ENCODE measurements at places on chromosomes 3 and 15. TPM values are rescaled to one million over a fixed set of nuclear protein-coding genes. Genes with fewer than 3 reads are reported as not detected.
A peak's percentile ranks its signal among the peaks of the same experiment; 100 is the strongest.

CD200R1L gene
- total RNA-seq = not detected

DPH6 gene
- 10.6 TPM for total RNA-seq

TAGLN3 gene
- 0.72 TPM for total RNA-seq

ACSBG1 gene
- total RNA-seq = 0.13 TPM

CKMT1B gene
- total RNA-seq = 12.8 TPM

VEPH1 gene
- total RNA-seq = 10.3 TPM

EFCC1 gene
- total RNA-seq = 15.9 TPM

SLC12A1 gene
- total RNA-seq = not detected

CRABP1 gene
- total RNA-seq = 3.3 TPM

LIPH gene
- total RNA-seq = 2.5 TPM

ITIH4 gene
- total RNA-seq = 8.2 TPM

MUSTN1 gene
- total RNA-seq = 1.1 TPM

FOXB1 gene
- 6.7 TPM for total RNA-seq

GRCh38 chr15:39181940-39182339 is 398.9 kb upstream of the THBS1 start:
- no peak for DNase-seq

DNA sequence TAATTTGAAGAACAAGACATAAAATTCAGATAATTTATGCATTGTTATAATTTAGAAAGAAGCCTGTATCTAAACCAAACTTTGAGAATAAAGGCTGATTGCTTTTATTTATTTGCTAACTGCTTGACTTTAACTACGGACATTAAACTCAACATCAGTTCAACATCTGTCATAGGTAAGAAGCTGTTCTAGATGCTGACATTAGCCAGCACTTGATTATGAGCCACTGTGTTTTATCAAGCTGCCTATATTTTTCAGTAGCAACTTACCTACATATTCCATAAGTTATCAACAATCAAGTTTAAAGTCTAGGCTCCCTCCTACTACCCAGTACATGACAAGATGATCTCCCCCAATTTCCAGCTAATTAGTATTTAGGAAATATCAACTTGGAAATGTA is 42.1 kb downstream of the USF3 start:
- no peak for DNase-seq

DNA sequence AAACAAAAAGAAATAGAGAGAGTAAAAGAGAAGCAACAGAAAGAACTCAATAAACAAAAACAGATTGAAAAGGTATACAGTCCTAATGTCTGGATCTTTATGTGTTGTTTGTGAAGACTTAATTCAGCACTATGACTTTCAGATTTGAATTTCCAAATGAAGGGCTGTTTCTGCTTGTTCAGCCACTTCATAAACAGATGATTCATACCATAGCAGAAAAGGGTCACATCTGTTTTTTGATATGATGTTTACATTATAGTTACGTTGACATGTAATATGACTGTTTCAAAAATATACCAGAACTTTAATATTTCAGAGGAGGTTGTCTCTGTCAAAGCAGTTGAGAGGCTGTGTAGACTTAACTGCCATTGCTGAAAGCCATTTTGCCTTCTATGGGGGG is 24.1 kb downstream of the ASB14 start:
- no peak for DNase-seq

- DNase-seq = no peak
Measured at GRCh38 chr15:40500568-40501330, 30.0 kb downstream of the CHST14 start.

DNA sequence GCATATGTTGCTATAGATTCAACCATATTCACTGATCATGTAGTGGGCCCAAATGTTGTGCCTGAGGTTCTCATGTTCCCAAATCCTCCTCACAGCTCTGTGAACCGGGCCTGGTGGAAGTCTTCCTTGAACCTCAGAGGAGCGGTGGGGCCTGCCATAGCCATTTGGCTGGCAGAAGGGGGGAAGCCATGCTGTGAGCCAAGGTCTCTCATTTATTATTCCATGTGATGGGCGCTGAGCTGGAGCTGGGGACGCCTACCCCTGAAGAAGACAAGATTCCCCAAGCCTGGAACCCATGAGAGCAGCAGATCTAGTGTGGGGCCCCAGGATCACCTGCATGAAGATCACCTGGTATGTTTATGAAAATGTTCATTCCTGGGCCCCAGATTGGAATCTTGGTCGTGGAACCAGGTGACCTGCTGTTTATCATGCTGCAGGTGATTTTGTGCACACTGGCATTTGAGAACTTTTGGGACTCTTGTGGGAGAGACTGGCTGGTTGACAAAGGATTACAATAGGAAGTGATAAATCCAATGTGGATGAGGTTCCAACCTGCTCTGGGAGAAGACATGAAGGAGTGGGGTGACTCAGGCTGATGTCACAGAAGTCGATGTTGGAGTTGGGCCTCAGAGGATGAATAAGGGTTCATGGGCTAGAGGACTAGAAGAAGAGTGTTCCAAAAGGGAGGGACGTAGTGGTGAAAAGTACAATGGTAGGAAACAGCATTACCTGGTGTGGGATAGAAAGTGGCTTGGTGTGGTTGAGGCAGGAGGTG is 102.1 kb downstream of the ASB7 start:
- no peak for DNase-seq

- no peak for DNase-seq
Measured at GRCh38 chr15:62887113-62887570, 155.4 kb upstream of the TPM1 start.

DNA sequence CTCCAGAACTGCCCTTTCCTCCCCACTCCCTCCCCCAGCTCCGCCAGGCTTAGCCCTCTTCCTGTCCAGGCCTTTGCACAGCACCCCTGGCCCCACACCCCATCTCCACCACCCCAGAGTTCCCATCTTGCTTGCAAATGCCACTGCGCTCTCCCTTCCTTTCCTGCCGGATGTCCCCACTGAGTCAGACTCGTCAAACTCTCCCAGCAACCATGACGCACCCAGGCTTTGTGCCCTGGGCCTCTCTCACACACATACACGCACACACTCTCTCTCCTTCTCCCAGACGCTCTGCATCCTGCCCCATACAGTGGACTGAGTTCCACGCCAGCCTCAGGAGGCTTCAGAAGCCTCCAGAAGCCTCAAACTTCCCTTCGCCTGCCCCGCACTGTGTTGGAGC is 2.8 kb upstream of the CCDC9B start:
- no peak for DNase-seq

- DNase-seq = no peak
Measured at GRCh38 chr3:155594526-155595187, 150.2 kb downstream of the PLCH1 start.

DNA sequence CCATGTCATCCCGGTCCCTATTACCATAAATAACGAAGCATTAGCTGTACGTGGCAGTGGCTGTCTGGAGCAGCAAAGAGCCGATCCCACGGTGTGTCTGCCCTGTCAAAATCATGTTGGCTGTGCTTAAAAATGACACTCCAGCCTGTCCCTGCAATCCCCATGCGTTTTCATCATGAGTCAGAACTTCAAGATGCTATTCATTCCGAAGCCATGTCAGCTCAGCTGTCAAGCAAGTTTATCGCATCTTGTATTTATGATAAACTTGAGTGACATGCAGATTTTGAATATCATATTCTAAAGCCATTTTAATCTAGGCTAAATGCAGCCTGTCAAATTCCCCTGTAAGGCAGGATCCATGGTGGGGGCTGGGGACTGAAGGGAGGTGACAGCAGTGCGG is 152.4 kb downstream of the TJP1 start:
- no peak for DNase-seq

DNA sequence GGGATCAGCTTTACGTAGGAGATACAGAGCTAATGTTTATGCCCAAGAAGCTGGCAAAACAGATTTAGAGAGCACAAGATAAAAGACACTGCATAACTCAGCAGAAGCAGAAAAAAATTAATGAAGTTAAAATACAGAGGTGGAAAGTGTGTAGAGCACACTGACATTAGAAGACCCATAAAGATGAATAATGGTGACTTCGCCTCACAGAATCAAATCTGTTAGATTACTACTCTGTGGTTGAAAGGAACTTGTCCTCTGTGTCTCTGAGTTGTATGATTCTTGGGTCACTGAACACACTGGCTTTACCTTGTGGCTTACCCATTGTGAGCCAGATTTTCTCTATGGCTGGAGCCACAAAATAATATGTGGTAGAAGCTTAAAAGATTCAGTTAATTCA is 224.4 kb downstream of the PLCH1 start:
- no peak for DNase-seq

GRCh38 chr3:194577986-194578905 is 55.0 kb downstream of the TMEM44 start:
- no peak for DNase-seq

GRCh38 chr15:42087460-42087859 is 6.9 kb downstream of the PLA2G4D start:
- DNase-seq = no peak

DNA sequence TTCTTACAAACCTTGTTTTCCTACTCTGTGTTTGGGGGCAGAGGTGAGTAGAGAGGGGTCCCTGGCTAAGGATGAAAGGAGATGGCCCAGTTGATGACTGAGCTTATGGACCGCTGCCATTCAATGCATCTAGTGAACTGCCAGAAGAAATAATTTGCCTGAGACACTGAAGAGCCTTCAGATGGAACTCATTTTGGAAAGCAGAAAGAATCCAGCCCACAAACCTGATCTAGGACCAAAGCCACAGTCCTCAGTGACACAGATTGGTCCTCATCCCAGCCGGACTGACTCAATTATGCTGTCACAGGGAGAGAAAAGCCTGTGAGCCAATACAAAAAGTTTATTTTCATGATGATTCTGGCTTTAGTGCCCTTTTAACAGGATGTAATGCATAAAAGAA is 82.7 kb downstream of the CD47 start:
- DNase-seq = no peak

GRCh38 chr3:138213398-138214085 is 26.4 kb downstream of the ARMC8 start:
- DNase-seq = no peak

GRCh38 chr3:79418855-79419621 is 348.8 kb downstream of the ROBO1 start:
- DNase-seq = no peak

DNA sequence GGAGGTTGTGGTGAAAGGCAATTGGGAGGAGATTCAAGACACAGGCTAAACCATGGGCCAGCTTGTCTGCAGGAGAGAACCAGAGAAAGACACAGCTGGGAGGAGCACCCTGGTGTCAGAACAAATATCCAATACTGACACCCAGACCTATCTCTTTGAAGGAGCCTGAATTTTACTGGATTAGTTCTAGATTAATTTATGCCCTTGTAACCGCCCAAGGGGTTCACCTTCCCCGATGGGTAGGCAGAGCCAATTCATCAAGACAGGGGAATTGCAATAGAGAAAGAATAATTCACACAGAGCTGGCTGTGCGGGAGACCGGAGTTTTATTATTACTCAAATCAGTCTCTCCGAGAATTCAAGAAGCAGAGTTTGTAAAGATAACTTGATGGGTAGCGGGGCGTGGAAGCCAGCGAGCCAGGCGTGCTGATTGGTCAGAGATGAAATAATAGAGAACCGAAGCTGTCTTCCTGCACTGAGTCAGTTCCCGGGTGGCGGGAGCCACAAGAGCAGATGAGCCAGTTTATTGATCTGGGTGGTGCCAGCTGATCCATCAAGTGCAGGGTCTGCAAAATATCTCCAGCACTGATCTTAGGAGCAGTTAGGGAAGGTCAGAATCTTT is 31.4 kb upstream of the GK5 start:
- DNase-seq = no peak

GRCh38 chr3:48464713-48465221 is 18.2 kb downstream of the ATRIP start:
- no peak for DNase-seq

- no peak for DNase-seq
Measured at GRCh38 chr3:31354373-31354772, 178.4 kb upstream of the STT3B start.

GRCh38 chr3:50995085-50995824 is 320.5 kb downstream of the DOCK3 start:
- DNase-seq = no peak

GRCh38 chr15:47390208-47390765 is 327.0 kb upstream of the SEMA6D start:
- no peak for DNase-seq

DNA sequence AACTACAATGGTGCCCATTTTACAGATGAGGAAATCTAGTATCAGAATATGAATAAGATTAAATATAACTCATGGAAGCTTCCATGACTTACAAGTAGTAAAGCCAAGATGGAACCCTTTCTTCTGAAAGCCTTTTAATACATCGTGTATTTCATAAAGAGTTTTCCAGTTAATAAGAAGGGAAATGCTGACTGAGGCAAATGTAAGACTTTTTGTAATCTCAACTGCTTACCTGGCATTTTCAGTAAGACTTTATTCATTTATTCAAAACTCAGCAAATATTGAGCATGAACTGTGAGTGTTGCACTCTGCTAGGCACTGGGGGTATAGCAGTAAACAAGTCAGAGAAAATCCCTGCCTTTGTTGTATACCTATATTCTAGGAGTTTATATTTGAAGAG is 256.4 kb upstream of the THRB start:
- DNase-seq = no peak

- no peak for DNase-seq
Measured at GRCh38 chr3:34955680-34956079, 683.6 kb upstream of the ARPP21 start.

DNA sequence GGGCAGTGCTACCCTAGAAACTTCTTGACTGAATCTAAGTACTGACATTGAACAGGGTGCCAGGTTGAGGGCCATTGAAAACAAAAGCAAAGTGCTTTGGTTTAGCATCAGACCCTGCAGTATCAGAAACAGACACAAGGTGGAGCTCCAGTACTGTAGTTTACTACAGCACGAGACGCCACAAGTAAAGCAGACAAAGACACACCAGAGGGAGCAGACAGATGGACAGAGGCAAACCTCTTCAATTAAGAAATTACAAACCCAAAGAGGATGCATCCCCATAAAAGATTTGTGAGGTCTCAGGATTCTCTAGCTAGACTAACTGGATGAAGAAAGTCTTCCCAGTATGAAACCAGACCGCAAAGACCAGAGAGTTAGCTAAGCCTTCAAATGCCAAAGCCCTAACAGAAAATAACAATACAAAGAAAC is 16.6 kb downstream of the TOP2B start:
- DNase-seq = peak; percentile 88

DNA sequence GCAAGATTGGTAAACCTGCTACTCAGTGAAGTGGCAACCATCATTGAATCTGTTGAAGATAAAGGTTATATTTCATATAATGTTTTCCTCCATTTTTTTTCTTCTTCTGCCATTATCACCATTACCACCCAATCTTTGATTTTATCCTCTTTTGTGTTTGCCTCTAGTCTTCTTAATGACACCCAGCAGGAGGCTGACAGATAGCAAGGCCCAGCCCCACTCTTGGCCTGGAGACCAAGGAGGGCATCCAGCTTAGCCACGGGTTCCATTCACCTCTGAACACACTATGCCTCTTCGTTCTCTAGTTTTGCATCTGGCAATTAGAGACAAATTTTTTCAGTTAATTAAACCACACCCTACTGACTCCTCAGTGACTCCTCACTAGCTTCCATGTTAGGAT is 129.7 kb downstream of the TPRG1 start:
- DNase-seq = no peak

DNA sequence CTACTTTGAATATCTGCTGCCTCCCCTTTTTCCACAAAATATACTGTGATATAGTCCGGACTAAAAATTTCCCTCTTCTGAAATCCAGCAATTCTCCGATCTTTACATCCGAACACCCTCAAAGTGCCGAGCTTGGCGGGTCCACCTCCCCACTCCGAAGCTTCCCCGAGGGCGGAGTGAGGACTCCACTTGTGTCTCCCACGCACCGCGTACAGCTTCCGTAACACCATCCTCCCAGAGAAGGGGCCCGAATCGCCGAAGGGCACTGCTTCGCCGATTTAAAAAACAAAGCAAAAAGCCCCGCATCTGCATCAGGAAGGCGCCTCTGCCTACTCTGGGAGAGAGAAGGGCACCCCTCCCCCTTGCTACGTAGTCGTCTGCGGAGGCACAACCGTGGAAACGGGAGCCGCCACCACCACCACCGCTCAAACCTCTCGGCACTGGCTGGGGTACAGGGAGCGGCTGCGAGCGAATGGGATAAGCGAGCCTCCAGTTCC is 551 bp downstream of the NCBP2 start:
- peak; percentile 59 for DNase-seq
